ENCODE measurements at places on chromosomes 11 and 22.

DNA sequence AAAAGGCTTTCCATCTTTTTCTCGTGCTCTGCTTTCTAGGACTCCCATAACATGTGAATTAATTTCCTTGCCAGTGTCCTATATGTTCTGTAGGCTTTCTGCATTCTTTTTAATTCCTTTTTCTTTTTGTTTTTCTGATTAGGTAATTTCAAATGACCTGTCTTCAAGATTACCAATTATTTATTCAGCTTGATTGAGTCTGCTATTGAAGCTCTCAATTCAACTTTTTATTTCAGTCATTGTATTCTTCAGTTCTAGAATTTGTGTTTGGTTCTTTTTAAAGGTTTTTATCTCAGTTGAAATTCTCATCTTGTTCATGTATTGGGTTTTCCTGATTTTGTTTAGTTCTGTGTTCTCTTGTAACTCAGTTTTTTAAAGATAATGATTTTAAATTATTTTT is 14.5 kb downstream of the PATE3 start:
- no peak for DNase-seq

DNA sequence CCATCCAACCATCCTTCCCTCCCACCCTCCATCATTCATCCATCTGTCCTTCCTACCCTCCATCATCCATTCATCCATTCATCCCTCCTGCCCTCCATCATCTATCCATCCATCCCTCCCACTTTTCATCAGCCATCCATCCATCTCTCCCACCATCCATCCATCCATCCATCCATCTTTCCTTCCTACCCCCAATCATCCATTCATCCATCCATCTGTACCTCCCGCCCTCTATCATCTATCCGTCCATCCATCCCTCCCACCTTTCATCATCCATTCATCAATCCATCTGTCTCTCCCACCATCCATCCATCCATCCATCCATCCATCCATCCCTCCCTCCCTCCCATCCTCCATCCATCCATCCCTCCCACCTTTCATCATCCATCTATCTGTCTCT is 968.8 kb downstream of the BRD1 start:
- DNase-seq: no peak

GRCh38 chr11:115119146-115119545 is 385.1 kb downstream of the CADM1 start:
- DNase-seq: no peak

- no peak for DNase-seq
These were observed 10.4 kb upstream of the SAMM50 start for GRCh38 chr22:43944670-43945430.

DNA sequence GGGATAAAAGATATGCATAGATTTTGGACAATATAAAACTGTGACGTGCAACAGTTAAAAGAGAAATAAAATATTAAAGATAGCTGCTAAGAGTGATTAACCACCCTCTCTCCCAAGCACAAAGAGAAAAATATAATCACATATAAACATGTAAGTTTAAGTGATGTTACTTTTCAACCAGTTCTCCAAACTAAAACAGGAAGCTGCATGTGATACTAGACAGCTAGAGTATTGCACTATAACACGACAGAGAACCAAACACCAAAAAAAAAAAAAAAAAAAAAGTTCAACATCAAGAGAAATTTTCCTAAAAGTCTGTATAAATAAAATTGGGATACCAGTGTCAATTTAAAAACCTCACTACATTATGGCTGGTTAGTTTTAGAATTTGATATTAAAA is 79.1 kb downstream of the PICALM start:
- DNase-seq: no peak

DNA sequence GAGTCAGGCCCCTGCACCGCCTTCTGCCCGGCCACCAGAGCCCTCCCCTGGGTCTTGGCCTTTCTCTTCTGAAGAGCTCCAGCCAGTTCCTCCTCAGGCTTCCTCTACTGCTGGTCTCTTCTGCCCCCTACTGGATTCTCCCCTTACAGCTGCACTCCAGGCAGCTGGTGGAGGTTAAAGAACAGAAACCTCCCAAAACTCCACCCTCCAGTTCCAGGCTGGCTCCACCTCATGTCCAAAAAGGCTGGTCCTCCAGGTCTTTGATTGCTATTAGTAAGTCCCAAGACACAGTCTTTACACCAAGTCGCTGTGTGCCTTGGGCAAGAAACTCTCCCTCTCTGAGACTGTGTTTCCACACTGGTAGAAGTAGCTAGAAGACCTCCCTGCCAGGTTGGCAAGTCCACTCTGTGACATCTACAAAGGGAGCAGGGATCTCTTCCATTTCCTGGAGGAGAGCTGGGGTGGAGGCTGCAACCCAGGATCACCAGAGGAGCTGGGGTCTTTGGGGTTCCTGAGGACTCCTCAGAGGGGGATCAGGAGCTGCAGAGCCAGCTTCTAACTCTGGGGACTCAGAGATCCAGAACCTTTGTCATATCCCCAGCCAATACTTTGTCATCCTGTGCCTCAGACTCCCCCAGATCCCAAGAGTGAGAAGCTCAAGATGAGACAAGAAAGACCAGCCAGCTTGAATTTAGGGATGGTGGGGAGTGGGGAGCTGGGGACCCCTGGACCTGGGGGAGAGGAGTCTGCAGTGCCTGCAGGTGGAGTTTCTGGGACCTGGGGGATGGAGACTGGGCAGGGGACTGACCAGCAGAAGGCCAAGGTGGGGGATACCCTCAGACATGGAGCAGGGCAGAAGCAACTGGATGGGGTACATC is 3.4 kb upstream of the IGLL5 start:
- DNase-seq: peak; percentile 78

Data from CD4-positive, alpha-beta T cell treated with Interleukin-17A for 4 hours (primary cell).